ENCODE measurements at places on chromosomes 2 and 18. TPM values are rescaled to one million over a fixed set of nuclear protein-coding genes. Genes with fewer than 3 reads are reported as not detected.

DNA sequence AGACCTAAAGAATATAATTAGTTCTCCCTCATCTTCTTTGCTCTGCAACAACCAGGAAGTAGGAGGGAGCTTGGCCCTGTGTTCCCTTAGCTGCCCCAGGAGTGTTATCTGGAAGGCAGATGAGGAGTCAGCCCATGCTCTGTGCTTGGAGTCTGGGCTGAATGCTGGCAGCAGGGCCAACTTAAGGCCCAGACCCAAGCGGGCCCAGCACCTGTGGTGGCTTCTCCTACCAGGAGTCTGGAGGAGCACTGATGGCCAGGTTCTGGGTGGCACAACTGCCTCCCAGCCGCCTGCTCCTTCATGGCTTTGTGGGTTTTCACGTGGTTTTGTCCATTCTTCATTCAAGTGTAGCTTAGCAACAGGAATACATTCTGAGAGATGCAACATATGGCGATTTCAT is 1910.7 kb upstream of the LRRTM1 start:
- DNase-seq = no peak

DNA sequence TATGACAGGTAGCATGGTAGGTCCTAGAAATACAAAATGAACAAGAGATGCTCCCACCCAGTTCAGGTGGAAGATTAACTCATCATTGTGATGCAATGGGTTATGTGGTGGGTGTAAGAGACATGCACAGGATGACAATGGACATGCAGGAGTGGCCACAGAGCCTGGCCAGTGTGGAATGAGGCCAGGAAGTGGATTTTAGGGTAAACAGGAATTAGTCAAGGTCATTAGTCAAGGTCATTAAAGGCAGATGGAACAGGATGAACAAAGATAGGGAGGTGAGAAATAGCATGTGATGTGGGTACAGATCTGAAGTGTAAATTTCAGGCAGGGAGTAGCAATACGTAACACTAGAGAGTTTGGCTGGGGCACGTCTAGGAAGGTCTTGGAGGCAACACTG is 15.6 kb upstream of the SERTAD2 start:
- DNase-seq = no peak

DNA sequence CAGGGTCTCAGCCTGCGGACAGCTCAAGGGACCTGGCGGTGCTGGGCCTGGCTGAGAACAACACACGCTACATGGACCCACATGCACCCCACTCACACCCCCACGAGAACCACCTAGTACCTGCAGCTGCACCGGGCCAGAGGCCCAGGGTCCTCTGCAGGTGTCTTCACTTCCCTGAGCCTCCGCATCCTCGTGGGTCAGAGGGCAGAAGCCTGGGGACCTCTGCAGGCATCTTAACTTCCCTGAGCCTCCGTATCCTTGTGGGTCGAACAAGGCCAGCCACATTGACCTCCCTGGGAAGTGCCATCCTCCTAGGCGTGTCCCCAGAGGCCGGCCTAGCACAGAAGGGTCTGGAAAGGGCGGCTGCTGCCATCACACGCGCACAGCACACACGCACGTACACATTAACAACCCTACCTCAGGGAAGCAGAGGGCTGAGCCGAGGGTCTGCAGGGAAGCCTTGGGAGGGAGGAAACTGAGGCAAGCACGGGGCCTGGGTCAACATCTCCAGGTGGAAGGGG is 62.5 kb upstream of the HPCAL1 start:
- no peak for DNase-seq

GRCh38 chr2:7324706-7325105 is 407.5 kb downstream of the RNF144A start:
- DNase-seq = no peak

DNA sequence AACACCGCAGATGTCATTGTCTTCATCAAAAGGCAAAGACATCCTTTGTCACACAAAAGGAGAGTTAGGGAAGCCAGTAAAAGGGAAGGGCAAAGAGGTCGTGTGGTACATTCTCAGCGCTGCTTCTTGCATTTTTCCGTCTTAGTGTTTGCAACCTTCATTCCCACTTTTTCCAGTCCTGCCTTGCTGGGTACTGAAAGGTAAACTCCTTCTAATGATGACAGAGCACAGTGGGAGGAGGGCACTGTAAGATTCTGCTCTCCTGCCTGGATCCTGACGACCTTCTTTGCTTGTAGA is 424.3 kb upstream of the MEX3C start:
- no peak for DNase-seq

- DNase-seq = no peak
These were observed 11.1 kb downstream of the BMP10 start for GRCh38 chr2:68860111-68860510.

GRCh38 chr18:80068571-80069272 is 34.5 kb downstream of the RBFA start:
- DNase-seq = no peak

DNA sequence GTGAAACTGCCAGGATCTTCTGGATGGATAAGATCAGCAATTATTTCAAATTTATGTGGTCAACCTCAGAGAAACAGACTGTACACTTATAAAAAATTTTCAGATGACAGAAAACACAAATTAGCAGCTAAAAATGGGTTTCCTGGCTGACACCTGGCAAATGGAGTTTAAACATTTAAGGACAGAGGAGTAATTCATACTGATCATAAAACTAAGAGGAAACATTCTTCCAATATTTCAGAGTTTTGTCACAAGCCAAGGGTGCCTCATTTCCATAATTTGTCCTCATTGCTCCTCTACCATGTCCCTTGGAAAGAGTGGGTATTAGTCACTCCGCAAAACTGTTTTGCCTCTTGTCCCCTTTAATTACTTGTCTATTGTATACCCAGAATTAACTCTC is 70.2 kb downstream of the TMEFF2 start:
- DNase-seq = no peak

DNA sequence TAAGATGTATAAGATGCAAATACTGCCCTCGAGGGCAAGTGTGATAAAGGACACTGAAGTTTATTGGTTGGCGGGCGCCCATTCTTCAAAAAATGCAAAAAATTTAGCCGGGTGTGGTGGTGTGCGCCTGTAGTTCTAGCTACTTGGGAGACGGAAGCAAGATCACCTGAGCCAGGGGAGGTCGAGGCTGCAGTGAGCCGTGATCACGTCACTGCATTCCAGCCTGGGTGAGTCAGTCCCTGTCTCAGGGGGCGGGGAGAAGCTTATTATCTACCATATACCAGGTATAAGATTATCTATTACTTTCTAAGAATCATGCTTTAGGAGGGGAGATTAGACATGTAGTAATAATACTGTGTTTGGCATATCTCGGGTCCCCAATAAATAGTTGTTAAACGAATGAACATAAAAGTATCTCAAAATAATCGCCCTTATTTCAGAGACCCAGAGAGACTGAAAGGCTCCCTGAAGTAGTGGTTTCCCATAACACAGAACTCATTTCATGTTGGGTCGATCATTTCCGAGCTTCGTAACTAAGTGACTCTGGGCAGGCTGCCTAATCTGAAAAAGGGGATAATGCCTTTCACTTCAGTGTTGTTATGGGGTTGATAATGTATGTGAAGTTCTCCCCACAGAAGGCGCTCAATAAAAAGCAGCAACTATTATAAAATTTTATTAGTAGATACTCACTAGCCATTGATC is 1.2 kb upstream of the SELENOI start:
- DNase-seq = no peak

DNA sequence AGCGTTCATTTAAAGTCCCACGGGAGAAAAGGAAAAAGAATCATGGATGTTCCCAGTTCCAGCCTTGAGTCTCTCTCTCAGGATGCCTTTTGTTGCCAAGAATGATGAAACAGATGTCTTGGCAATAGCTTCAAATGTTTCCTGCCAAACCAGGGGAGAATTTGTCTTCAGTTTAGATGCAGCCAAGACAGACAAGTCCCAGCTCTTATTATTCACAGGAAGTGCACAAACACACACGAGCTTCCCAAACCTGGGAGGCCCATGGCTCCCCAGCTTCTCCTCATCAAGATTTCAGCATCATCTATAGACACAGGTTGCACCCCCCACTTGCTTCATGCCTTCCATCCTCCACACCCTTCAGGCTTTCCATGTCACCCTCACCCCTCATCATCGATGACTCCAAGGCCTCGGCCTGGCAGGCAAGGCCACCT is 45.9 kb downstream of the HS1BP3 start:
- DNase-seq = no peak

DNA sequence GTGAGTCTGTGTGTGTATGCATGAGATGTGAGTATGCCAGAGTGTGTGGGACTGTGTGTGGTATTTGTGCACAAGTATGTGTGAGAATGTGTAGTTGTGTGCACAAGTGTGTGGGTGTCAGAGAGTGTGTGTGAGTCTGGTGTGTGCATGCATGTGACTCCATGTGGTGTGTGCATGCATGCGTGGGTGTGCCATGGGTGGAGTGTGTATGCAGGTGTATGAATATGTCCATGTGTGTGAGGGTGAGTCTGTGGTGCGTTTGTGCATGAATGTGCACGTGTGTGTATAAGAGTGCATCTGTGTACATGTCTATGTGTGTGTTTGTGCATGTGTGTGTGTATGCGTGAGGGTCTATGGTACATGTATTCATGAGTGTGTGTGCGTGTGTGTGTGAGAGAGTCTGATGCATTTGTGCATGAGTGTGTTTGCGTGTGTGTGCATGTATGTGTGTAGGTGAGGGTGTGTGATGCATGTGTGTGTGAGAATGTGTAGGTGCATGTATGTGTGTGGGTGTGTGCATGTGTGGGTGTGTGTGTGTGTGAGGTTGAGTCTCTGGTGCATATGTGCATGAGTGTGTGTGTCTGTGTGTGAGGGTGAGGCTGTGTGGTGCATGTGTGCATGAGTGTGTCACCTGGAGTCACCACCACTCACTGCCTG is 226.8 kb downstream of the LDLRAD4 start:
- DNase-seq = no peak

- no peak for DNase-seq
These were observed 6.2 kb downstream of the MBD2 start for GRCh38 chr18:54218299-54218698.

DNA sequence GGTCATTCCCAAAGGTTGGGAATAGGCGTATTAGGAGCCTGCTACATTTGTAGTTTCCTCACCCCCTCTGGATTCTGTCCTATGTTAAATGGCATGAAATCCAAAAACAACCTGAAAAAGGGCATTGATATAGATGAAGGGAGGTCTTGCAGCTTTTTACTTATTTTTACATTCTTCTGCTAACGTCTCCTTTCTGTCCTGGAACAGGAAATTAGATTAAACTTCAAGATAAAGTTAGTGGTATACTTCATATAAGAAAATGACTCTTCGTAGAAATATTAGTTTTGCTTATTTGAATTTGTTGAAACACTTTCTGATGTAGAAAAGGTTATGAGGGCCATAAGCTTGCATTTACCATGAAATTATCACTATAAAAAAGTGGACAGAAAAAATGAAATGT is 694.5 kb downstream of the ADCYAP1 start:
- DNase-seq = no peak

DNA sequence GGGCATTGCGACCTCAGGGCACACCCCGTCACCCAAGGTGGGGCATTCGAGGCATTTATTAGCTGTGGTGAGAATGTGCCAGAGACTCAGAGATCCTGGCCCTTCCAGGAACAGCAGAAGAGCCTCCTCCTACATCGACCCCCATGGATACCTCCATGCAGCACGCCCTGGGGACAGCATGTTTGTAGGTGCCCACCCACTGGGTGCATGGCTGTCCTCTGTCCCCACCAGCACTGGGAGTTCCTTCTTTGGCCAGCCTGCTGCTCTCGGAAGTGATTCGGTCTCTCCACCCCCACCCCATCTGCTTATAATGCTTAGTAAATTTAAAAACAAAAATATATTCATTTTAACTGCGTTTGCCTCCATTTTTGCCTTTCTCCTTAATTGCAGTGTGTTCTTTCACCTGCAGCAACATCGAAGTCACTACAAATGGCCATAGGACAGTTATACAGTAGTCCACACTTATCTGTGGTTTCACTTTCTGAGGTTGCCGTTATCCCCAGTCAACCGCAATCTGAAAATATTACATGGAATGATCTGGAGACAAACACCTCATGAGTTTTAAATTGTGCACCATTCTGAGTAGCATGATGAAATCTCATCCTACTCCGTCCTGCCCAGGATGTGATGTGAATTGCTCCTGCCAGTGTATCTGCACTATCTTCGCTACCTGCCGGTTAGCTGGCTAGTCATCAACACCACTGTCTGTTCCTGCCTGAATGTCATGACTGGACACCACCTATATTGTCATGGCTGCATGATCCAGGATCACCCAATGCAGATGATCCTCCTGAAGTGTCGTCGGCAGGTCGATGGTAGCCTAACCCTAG is 29.6 kb upstream of the ZCCHC2 start:
- no peak for DNase-seq

GRCh38 chr2:46706264-46706983 is 209.2 kb downstream of the MCFD2 start:
- DNase-seq = no peak

Gene GPR39
- not detected for total RNA-seq

Gene NT5C1B
- total RNA-seq = not detected

Gene HOXD3
- total RNA-seq = not detected

Gene CD8A
- 2.2 TPM for total RNA-seq

Gene FHL2
- total RNA-seq = 2.3 TPM

Gene IL1A
- total RNA-seq = 7.8 TPM

Gene CCDC74B
- total RNA-seq = 1.8 TPM

Gene OR6B2
- not detected for total RNA-seq

Gene VWC2L
- not detected for total RNA-seq

Gene SAG
- 0.32 TPM for total RNA-seq

Gene COLEC12
- not detected for total RNA-seq
